Neural crest cell (in vitro differentiated cells): ENCODE measurements at places on chromosomes 1 and 21. TPM values are rescaled to one million over a fixed set of nuclear protein-coding genes. Genes with fewer than 3 reads are reported as not detected.

The UBE2U gene
- total RNA-seq: not detected in 2 replicates

GRCh38 chr1:246791303-246791918, 67.2 kb downstream of the SCCPDH start:
- H3K36me3 ChIP-seq: no peaks in the 10 kb centered on the region
- H3K27ac ChIP-seq: no peak overlapping the region
- H3K4me3 ChIP-seq: no peak overlapping the region
- H3K4me1 ChIP-seq: peaks cover 30% of the 10 kb centered on the region
- no peak for DNase-seq

DNA sequence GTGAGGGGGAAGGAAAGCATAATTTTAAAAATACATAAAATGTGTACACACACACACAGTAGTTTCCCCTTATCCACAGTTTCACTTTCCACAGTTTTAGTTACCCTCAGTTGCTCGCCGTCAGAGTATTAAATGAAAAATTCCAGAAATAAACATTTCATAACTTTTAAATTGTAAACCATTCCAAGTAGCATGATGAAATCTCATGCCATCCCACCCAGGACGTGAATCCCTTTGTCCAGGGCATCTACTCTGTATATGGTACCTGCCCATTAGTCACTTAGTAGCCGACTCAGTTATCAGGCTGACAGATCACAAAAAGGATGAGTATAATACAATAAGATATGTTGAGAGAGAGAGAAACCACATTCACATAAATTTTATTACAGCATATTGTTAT, 36.2 kb downstream of the EPS15 start:
- H3K27me3 ChIP-seq: no peaks in the 10 kb centered on the region
- DNase-seq: no peak
- H3K36me3 ChIP-seq: peaks cover 15% of the 10 kb centered on the region
- no peak overlapping the region for H3K27ac ChIP-seq
- no peak overlapping the region for H3K4me3 ChIP-seq
- H3K4me1 ChIP-seq: no peaks in the 10 kb centered on the region

- H3K36me3 ChIP-seq: no peaks in the 10 kb centered on the region
- no peak overlapping the region for H3K27ac ChIP-seq
- no peak overlapping the region for H3K4me3 ChIP-seq
- no peaks in the 10 kb centered on the region for H3K27me3 ChIP-seq
Measured at GRCh38 chr1:27563341-27563590, 40.7 kb downstream of the AHDC1 start.

DNA sequence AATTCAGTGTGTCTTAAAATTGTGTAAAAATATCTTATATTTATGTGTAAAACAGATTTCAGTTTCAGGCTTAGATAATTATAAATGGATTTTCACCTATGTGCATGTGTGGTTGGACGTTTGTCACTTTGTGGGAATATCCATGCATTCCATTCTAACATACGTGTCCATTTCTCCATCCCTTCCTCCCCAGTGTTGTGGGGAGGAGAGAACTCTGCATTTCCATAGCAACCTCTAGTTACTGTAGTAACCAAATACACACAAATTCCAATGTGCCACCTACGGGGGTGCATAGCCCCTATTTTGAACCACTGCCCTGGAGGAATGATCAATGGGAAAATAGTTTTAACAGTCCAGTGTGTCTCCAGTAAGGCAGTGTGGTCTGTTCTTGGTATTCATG, 79.0 kb downstream of the RASAL2 start:
- no peaks in the 10 kb centered on the region for H3K36me3 ChIP-seq
- DNase-seq: no peak
- no peaks in the 10 kb centered on the region for H3K27me3 ChIP-seq
- H3K4me3 ChIP-seq: no peak overlapping the region
- no peak overlapping the region for H3K27ac ChIP-seq
- H3K4me1 ChIP-seq: peaks cover 8% of the 10 kb centered on the region

The RAP1GAP gene
- total RNA-seq: 5.3 and 7.4 TPM in 2 replicates

- no peak for DNase-seq
- H3K27me3 ChIP-seq: no peaks in the 10 kb centered on the region
- H3K4me1 ChIP-seq: no peaks in the 10 kb centered on the region
- H3K4me3 ChIP-seq: no peak overlapping the region
- H3K27ac ChIP-seq: no peak overlapping the region
Measured at GRCh38 chr1:30475966-30476365, 247.4 kb downstream of the MATN1 start.

The SLC35A3 gene
- 12.0 and 12.6 TPM in 2 replicates for total RNA-seq

The LRRIQ3 gene
- 0.35 and 0.57 TPM in 2 replicates for total RNA-seq

- H3K27me3 ChIP-seq: peaks cover 15% of the 10 kb centered on the region
- no peak for DNase-seq
- no peak overlapping the region for H3K4me3 ChIP-seq
- H3K4me1 ChIP-seq: no peaks in the 10 kb centered on the region
- no peaks in the 10 kb centered on the region for H3K36me3 ChIP-seq
Measured at GRCh38 chr1:65830306-65830705, 37.6 kb downstream of the PDE4B start.

The PLA2G2D gene
- not detected in 2 replicates for total RNA-seq

- peak within 1 kb of the TSS; percentile 99 for H3K27ac ChIP-seq
- no peaks in the 10 kb centered on the region for H3K36me3 ChIP-seq
- peaks cover 28% of the 10 kb centered on the region for H3K4me1 ChIP-seq
- H3K27me3 ChIP-seq: no peaks in the 10 kb centered on the region
- DNase-seq: no peak
- H3K4me3 ChIP-seq: peak within 1 kb of the TSS; percentile 98
Measured at GRCh38 chr1:235504122-235504493, at the start of gene B3GALNT2. Gene B3GALNT2 (minus strand): TSS chr1:235504452. CDS start chr1:235504252, 200 bp downstream.

DNA sequence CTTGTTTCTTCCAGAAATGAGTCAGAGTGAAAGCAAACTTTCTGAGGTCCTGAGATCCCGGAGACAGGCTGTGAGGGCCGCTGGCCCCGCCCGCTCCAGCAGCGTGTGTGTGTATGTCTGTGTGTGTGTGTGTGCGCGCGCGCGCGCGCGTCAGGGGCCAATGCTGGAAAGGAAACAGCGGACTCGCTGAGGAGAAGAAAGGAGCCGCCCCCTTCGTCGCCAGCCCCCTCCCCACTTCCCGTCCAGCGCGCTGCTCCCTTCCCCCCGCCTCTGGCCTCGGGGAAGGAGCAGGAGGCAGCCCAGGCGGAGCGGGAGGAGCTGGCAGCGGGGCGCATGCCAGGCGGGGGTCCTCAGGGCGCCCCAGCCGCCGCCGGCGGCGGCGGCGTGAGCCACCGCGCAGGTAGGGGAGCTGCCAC, at the start of gene DISC1:
Gene DISC1, plus strand, starts transcription at position 256 of the 416 bp plus-strand sequence. Its CDS starts 78 bp downstream, at position 334.
- H3K27me3 ChIP-seq: peaks cover 2% of the 10 kb centered on the region
- peak within 1 kb of the TSS; percentile 96 for H3K27ac ChIP-seq
- peaks cover 38% of the 10 kb centered on the region for H3K4me1 ChIP-seq

DNA sequence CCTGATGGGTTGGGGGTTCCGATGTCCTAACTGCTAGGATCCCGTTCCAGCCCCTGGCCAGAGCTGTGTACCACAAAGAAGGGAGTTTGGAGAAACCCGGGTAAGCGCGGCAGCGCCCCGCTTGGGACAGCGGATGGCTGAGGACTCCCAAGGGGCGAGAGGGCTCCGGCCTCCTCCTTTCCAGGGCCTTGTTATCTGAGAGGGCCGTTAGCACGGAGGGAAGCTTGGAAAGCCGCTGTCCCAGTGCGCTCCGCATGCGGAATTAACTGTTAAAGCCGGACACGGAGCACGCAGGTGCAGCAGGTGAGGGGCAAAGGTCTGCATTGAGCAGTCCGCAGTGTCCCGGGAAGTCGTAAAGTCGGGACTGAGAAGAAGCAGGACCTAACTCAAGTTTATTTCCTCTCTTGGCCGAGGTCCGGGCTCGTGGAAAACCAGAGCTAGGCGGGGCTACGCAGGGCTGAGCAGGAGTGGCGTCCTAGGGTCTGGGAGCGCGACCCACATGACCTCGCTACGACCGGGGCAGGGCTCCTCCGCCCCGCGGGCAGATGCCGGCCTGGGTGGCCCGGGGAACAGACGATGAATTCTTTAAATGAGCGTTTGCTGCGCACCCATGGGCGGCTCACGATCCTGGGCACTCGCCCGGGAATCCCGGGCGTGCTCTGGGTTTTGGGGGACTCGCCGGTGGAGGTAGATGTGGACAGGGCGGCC, 4.5 kb downstream of the LHX4 start:
- peaks cover 96% of the 10 kb centered on the region for H3K27me3 ChIP-seq
- H3K36me3 ChIP-seq: no peaks in the 10 kb centered on the region
- no peak overlapping the region for H3K27ac ChIP-seq
- peak overlapping the region; percentile 62 for H3K4me3 ChIP-seq
- peaks cover 17% of the 10 kb centered on the region for H3K4me1 ChIP-seq

The WDTC1 gene
- total RNA-seq: 25.5 and 26.5 TPM in 2 replicates

- no peak overlapping the region for H3K27ac ChIP-seq
- no peaks in the 10 kb centered on the region for H3K27me3 ChIP-seq
- DNase-seq: no peak
- peaks cover 62% of the 10 kb centered on the region for H3K4me1 ChIP-seq
- peak overlapping the region; percentile 81 for H3K4me3 ChIP-seq
- H3K36me3 ChIP-seq: no peaks in the 10 kb centered on the region
Measured at GRCh38 chr1:16165073-16165364, 9.2 kb upstream of the EPHA2 start.

GRCh38 chr1:232036181-232036933, 409.8 kb downstream of the DISC1 start:
- DNase-seq: no peak
- peaks cover 9% of the 10 kb centered on the region for H3K36me3 ChIP-seq
- H3K4me1 ChIP-seq: no peaks in the 10 kb centered on the region
- no peak overlapping the region for H3K27ac ChIP-seq

DNA sequence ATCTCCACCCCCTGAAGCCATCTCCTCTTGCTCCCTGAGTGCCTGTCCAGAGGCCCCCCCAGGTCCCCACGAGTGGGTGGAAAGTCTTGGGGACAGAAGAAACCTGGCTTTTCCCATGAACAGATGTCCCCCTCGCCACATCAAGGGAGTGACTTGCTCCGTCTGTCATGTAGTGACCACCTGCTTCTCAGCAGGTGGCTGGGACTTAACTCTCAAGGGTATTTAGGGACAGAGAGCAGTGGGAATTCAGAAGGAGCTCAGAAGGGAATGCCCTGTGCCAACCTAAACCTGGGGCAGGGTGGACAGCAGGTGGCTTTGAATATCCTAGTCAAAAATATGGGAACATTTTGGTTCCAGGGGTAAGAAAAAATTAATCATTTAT, 139.8 kb downstream of the PRDM16 start:
- no peaks in the 10 kb centered on the region for H3K36me3 ChIP-seq
- no peak overlapping the region for H3K4me3 ChIP-seq
- peaks cover 49% of the 10 kb centered on the region for H3K4me1 ChIP-seq
- H3K27ac ChIP-seq: peak overlapping the region; percentile 6

DNA sequence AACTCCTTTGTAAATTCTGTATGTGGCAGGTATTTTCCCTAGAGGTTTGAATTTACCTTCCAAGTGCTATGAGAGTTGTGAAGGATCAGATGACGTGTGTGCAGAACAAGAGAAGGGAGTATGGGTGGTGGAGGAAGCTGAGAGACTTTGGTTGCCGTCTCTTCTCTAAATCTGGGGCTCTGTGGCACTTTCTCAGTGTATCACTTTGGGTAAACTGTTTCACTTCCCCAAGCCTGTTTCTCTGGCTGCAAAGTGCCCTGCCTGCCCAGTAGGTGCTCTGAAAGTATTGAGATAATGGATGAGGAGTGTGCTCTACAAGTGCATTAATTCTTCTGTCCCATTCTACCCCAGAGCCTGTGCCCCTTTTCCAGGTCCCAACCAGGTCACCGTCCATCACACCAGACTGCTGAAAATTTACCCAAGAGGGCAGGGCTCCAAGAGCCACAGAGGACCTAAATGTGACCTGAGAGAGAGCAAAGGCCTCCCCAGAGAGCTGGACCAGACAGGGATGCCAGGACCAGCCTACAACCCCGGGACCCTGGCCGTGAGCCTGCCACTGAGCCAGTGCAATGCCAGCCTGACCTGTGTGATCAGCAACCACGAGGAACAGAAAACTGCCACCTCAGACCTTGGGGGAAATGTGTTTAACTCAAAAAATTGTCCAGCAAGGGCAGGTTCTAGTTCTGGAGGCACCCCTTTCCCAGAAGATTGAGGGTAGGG, 131.6 kb upstream of the ETV3 start:
- H3K27ac ChIP-seq: no peak overlapping the region
- H3K27me3 ChIP-seq: peaks cover 37% of the 10 kb centered on the region
- no peaks in the 10 kb centered on the region for H3K4me1 ChIP-seq

The LMX1A gene
- not detected in 2 replicates for total RNA-seq

The OR2L2 gene
- total RNA-seq: 0.09 TPM in 2 replicates

- peaks cover 38% of the 10 kb centered on the region for H3K4me1 ChIP-seq
- H3K27me3 ChIP-seq: no peaks in the 10 kb centered on the region
- DNase-seq: no peak
- H3K36me3 ChIP-seq: peaks cover 26% of the 10 kb centered on the region
Measured at GRCh38 chr1:145990249-145990855, 6.0 kb downstream of the TXNIP start.
